ENCODE measurements at places on chromosomes 2 and 18.

GRCh38 chr2:12701786-12702167 lies 15.0 kb upstream of the TRIB2 start:
- no peak for DNase-seq

DNA sequence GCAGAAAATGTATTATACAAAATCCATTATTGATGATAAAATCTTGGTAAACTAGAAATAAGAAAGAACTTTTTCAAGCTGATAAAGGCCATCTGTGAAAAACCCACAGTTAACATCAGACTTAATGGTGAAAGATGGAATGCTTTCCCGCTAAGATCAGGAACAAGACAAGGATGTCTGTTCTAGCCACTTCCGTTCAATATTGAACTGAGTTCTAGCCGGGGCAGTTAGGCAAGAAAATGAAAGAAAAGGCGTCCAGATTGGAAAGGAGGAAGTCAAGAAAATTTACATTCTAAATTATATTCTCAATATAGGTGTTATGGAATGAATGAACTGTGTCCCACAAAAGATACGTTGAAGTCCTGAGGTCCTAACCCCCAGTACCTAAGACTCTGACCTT lies 39.1 kb upstream of the DTNB start:
- DNase-seq: no peak

DNA sequence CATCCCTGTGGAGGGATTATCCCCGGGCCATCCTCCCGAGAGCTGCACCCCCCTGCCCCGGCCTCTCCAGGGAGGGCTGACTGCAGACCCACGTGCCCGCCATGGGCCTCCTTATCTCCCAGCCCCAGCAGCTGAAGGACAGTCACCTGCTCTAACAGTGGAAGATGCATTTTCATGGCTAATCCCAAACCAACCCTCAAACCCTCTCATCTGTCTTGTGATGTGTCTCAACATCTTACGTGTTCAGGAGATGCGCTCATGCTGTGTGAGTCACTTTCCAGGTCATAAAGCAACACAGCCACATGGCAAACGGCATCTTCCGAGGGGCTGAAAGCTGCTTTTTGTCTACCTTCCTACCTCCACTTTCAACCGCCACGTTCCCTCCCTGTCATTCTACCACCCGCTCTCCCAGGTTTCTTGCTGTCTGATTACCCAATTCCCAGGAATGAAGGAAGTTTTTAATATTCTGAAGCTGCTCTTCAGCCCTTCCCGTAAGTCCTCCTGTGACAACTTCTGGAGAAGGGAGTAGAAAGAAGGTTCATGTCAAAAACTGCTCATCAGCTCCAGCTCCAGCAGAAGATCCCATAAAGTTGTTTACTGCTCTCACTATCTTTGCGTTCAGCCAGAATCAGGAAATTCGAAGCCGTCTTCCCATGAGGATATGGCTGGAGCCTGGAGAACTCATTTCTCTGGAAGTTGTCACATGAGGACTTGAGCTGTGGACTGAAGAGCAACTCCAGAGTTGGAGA lies 54.5 kb downstream of the MBP start:
- no peak for DNase-seq

DNA sequence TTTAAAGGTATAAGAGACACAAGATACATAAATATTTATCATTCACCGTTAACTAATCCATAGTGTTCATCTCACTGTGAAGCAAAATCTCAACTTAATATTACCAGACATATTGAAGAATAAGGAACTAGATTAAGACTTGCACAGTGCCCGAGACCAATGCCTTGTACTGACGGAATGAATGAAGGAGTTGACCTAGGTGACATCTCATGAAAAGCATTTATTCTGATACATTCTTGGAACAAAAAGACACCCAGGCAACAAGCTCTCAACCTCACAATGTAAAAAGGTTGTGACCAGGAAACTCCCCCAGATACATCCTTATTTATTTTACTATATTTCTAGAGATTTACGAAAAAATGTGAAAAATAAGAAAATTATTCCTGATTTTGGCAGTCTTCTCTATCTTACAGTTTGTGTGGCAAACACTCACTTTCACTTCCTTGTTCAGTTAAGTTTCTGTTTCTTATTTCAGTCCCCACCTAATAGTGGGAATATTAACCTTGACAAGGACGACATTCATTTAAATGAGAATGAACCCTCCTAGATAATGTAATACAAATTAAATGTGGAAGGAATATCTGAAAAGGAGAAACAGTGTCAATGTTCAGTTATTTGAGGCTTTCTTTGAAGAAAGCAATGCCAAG lies 28.4 kb downstream of the M1AP start:
- DNase-seq: no peak

DNA sequence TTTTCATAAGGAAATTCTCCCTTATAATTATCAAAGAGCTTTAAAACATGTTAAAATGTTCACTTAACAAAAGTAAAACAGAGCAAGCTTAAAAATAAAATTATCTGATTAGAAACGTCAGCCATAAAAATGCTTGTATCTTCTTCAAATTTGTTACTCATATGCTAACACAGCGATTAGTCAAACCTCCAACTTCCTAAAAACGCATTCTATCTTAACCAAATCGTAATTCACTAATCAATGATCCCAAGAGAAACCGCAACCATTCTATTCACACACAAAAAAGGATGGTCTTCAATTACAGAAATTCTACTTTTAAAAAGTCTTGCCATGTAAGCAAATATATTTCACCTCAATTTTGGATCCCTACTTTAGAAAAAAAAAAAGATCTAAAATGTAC lies 1.9 kb downstream of the STK17B start:
- DNase-seq: no peak

DNA sequence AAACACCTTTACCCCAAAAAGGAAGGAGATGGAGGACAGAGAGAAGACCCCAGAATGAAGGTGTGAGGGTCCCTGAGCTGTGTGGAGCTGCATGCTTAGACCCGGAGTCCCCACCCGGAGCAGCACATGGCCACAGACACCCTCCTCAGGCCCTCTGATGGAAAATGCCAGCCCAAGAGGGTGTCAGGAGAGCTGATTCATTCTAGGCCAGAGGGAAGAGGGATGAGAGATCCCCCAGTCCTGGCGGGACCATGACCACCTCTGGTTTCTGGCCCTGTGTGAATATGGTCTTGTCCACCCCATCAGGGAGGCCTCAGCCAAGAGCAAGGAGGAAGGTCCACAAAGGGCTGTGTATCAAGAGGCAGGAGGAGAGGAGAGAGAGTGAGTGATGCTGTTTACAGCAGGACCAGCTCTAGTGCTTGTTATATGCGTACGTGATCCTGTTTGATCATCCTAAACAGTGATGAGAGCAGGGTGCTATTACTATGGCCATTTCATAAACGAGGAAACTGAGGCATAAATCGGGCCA lies 186.6 kb upstream of the HAAO start:
- no peak for DNase-seq

DNA sequence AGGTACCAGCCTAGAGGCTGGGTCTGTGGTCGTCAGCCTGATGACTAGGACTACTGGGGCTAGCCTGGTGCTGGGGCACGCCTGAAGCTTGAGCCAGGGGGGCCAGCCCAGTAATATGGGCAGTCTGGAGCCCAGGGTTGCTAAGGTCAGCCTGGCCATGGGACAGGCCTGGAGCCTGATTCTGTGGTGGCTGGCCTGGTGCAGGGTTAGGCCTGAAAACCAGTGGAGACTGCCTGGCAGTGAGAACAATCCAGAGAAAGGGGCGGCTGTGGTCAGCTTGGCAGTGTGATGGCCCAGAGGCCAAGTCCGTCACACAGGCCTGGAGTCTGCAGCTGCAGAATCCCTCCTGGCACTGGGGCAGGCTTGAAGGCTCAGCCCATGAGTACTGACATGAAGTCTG lies 445.8 kb downstream of the SATB2 start:
- no peak for DNase-seq

- no peak for DNase-seq
Observed at GRCh38 chr2:10163498-10164486, 41.3 kb downstream of the RRM2 start.

DNA sequence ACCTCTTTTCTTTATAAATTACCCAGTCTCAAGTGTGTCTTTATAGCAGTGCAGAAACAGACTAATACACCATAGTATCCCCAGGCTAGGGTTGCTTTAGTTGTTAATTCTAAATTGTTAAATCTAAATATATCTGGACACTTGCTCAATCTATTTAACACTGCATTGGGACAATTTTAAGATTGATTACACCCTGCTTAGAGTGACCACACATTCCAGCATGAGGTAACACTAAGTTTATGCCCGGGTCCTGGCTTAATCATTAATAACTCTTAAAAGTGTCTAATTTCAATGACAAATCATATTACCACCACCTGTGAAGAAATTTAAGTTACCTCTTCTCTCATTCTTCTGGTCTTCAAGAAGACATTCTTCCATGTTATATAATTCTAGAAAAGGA lies 131.4 kb downstream of the ZNF385B start:
- no peak for DNase-seq

DNA sequence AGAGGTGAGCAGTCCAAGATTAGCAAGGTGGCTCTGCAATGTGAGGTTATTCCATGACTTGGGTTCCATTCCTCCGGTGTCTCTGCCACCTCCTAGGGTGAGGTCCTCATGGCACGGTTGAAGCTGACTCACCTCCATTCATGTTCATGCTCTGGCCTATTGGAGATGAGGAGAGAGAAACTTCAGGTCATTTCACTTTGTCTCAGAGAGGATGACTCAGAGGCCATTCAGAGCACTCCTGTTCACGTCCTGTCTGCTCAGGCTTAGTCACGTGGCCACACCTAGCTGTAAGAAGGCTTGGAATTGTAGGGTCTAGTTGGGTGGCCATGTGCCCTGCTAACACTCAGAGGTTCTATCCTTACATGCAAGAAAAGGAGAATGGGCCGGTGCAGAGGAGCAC lies 67.5 kb upstream of the MBOAT2 start:
- DNase-seq: no peak

DNA sequence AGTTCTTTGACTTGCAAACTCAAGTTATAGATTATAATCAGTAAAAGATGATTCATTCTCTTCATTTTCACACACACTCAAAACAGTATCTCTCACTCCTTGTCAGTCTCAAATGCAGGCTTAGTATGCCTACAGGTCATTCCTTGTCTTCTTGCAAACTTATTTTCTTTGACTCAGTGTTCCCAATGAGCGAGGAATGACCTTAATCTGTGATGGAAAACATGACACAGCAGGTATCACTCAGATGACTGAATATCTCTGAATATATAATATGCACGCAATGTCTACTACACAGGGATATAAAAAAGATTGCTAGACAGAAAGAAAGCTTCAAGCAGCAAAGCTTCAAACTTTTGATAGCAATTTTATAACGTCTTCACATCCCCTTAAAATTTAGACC lies 127.8 kb upstream of the RGPD4 start:
- no peak for DNase-seq

- no peak for DNase-seq
Observed at GRCh38 chr18:35089891-35090550, 48.8 kb downstream of the MAPRE2 start.

DNA sequence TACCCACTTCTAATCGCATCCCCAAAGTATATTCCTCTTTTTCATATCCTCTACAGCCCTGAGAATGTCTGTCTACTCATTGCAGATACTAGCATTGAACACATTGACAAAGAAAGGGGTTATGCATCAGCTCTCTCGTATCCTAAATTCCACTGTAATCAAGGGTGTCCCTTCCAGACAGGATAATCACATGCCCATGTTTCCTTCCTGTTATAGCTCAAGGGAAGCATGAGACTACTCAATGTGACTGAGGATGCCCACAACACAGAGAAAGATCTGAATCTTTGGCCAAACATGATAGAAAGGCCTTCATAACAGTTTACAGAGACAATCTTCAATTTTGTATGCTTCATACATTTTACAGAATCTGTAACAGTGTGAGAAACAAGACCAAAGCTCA lies 69.2 kb downstream of the HIBCH start:
- DNase-seq: no peak

GRCh38 chr2:233769260-233769659 lies 8.9 kb upstream of the MROH2A start:
- DNase-seq: no peak

DNA sequence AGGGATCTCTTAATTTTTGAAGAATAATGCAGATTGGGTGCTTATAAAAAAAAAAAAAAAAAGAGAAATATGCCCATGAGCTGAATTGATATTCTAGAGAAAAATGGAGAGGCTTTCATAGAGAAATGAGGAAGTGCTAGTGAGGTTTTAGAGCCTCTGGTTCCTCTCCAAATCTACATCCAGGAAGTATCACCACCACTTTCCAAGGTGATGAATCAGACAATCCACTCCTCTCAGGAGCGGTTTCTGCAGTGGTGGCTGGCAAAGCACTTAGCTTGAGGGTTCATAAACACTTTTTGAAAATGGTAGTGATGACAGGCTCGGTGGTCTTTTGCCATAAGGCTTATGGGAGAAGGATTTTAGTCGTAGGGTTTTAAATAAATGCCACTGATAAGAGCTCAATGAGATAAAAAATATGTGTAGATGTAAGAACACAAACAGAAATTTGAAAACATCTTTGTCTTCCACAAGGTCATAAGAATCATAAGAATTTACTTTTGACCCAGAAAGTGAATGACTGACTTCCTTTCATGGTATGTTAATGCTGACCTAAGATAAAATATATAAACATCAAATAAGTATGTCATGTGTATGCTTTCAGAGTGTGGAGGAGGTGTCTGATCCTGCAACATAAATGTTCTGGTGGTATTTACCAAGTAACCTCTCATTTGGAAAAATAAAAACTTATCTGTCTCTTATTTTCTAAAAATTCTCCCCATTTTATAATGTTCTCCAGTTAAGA lies 42.1 kb upstream of the DSG1 start:
- no peak for DNase-seq

- no peak for DNase-seq
Observed at GRCh38 chr2:150647943-150648342, 160.5 kb upstream of the RND3 start.

DNA sequence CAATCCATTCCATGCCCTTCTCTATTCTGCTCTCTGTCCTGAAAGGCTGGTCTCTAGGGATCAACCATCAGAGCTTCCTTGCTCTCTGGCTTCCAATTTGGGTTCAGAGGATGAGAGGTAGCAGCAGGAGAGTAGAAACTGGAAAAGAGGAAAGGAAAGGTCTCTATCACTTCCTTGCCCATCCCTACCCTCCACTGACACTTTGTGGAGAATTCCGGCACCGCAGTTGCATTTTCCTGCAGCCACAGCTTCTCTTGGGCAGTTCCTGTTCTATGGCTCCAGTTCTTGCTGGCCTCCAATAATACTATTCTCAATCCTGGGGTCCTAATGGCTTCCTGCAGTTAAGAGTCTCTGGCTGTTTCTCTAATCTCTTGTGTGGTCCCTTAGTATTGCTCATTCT lies 13.3 kb upstream of the IMPACT start:
- DNase-seq: no peak

DNA sequence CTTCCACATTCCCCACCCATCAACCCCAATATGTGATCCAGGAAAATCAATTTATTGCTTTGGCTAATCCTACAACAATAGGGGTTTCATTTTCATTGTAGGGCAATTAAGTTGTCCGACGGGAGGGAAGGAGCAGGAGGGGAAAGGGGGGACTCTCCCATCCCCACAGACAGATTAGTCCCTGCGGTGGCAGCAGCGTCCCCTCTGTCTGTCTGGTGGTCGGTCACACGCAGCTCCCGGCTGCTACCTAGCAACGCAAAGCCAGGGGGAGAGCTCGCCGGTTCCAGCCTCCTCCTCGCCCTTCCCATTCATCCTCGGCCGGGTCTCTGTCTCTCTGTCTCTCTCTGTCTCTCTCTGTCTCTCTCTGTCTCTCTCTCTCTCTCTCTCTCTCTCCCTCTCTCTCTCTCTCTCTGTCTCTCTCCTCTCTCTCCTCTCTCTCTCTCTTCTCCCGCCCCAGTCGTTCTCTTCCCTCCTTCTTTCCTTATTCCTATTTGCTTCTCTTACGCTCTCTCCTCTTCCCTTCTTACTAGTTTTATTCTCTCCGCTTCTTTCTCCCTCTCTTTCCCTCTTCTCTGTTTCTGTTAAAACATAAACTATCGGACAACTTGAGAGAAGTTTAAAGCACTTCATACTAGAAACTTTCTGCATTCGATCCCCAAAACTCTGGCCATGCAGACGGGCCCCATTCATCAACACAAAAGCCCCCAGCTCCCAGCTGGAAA lies 1.2 kb downstream of the LRP2 start:
- DNase-seq: no peak

Data from activated CD4-positive, alpha-beta T cell treated with anti-CD3 and anti-CD28 coated beads, Interleukin-2, amount 50 U/mL, for 1 hour (primary cell).